Coronary artery (tissue), 2 donors: ENCODE measurements at places on chromosomes 13 and 19.

DNA sequence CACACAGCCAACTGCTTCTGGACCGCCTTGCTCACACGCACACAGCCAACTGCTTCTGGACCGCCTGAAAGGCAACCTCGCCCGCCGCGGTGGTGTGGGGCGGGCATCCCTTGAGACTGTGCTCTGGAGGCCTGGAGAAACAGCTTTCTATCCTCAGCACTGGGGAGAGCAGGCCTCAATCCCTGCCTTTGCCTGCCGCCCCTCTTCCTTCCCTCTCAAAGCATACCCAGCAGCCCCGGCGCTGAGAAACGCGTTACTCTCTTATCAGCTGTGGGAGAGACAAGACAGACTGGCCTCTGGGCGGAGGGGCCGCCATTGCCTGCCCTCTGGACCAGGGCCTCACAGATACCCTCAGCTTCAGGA is 2.9 kb downstream of the LIPE start:
- no peak for DNase-seq

DNA sequence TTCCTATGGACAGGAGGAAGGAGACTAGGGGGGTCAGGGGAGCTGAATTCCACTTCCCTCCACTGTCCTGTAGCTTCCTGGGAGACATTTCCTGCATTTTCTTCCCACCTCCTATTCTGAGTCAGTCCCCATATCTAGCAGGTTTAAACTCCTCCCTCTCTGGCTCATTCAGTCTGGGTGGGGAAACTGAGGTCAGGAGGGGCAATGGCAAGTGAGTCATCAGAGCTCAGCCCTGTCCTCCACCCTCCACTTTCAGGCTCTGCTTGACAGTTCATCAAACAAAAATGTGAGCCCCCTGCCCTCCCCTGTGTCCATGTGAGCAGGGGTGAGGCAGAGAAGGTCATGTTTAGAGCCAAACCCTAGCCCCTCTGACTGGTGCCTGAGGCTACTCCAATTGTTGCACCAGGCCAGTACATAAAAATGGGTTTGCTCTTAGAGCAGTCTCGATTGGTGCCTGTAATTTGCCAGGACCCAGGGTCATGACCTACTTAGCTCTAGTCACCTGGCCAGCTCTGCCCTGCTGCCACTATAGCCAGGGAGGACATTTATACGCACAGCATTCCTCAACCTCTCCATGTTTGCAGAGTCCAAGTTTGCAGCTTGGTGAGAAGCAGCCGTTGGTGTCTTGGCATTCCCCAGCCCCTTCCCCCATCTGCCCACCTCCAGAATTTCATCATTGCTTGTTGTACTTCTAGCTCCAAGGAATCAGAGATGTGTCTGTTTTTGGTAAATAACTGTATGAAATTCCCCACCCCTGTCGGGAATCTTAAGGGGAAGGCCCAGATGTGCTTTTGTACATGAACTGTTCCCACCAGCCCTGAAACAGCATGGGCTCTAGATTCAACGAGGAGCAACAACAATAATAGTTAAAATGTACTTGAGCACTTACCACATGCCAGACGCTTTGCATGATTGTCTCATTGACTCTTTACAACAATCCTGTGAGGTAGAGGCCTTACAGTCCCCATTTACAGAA is 20.7 kb downstream of the SAMD4B start:
- DNase-seq = no peak

DNA sequence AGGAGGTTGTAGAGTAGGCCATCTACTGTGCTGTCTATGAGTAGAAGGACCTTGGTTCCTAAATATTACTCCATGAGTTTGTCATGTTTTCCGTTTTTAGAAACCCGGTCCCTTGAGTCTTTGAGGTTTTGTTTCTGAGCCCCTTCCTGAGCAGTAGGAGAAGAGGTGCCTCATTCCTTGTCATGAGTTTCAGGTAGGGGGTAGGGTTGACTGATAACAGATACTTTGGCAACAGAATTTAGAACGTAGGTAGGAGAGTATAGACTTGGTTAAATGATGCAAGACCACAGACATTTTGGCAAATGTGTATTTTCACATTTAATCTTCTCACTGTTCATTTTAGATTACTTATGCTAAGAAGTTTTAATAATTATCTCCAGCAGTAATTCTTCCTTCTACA is 24.6 kb downstream of the LMO7 start:
- no peak for DNase-seq

DNA sequence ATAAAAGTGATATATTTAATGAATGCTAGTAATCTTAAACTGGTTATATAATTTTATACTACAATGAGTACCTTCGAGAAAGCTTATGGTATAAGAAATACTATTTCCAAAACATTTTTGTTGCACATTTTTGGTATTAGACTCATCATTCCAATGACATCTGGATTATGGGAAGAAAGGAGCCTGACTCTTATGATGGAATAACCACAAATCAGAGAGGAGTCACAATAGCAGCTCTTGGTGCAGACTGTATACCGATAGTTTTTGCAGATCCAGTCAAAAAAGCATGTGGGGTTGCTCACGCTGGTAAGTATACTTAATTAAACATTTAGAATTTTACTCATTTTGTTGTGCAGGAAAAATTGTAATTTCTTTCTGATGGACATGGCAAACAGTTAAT is 3.9 kb downstream of the LACC1 start:
- no peak for DNase-seq

DNA sequence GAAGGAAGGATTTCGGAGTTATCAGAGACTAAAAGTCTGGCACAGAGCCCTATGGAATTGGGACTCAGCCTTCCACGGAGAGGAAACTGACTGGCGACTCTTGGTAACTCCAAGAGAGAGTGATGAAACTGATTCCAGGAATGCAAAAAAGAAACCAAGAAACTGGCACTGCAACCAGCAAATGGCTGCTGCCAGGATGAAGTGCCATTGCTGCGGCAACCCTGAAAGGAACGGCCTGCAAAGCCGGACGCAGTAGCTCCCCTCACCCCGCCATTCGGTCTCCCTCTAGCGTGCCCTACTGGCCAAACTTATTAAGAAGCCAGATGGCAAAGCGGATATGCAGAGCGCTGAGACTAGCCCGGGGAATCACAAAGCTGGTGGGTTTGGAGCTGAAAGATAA is 236.0 kb downstream of the PCDH9 start:
- peak; percentile 78 for DNase-seq

DNA sequence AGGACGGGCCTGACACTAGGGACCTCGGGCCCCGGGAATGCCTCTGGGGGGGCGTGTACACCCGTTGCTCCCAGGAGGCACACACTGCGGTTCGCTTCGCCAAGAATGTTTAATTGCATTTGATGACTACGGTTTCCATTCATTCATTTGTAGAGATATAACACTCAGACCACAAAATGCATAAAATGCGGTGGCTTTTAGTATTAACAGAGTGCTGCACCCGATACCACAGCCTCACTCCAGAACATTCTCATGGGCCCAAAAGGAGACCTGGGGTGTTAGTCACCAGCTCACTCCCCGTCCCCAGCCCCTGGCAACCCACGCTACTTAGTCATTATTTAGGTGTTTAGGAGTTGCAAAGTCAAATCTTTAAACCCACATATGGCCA is 21.8 kb downstream of the HCN2 start:
- no peak for DNase-seq

DNA sequence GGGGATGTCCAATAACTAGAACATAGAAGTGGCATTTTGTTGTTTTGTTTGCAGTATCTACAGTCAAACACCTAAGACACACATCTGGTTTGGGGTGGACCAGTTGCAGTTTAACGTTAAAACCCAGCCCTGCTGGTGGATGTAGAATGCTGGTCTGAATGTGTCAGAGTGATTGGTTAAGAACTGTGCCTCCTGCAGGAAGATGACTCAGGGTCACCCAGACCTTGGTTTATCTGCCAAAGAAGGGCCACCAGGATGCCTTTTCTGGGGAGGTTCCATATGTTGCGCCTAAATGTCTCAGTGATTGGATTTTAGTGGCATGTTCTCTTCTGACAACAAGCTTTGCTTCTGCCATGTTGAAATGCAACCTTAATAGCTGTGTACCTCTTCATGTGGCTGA is 23.1 kb downstream of the ZNF536 start:
- no peak for DNase-seq

DNA sequence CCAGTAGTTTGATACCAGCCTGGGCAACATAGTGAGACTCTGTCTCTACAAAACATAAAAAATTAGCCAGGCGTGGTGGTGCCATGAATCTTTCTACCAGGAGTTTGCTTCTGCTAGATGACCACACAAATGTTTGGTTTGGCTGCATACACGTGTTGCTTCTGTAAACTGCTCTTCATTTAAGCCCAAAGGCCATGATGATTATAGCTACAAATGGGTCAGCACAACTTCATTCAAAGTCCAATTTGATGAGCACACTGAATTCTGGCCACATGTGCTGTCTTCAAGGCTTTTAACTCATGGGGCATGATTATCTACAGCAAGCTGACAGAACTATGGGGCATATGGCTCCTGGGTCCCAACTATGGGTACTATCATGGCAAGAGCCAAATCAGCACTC is 46.3 kb upstream of the DCT start:
- DNase-seq = no peak

GRCh38 chr13:96052656-96053002 is 572 bp downstream of the UGGT2 start:
- peak; percentile 83 for DNase-seq

DNA sequence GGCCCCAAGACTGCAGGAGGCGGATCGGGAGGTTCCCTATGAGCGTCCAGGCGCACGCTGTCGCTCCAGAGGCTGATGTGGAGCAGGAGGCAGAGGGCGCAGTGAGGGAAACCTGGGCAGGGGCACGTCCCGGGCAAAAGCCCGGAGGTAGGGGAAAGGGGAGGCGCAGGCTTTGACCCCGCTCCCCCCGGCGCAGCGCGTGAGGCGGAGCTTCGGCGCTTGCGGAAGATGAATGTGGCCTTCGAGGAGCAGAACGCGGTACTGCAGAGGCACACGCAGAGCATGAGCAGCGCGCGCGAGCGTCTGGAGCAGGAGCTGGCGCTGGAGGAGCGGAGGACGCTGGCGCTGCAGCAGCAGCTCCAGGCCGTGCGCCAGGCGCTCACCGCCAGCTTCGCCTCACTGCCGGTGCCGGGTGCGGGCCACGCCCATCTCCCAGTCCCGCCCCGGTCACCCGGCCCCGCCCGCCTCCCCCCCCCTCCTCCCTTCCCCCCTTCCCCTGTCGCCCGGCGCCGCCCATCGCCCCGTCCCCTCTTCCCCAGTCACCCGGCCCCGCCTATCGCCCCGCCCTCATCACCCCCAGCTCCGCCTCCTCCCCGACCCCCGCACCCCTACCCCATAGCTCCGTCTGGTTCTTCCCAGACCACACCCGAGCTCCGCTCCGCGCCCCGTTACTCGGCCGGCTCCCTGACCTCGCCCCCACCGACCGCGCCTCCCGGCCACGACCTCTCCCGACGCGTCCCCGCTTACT is 4.1 kb downstream of the HMG20B start:
- DNase-seq = no peak

DNA sequence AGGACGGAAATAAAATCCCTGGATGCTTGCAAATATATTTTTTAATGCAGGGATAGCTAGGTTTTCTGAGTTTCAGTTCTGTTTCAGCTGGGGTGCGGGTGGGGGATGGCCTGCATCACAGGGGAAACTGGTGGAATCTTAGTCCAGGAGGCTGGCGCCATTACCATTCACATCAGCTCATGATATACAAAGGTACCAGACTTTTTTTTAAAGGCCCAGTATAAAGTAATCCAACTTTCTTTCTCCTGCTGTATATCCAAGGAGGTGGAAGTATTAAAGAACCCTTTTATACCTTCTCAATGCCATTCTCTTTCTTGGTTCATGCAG is 343.8 kb downstream of the KCNRG start:
- no peak for DNase-seq

DNA sequence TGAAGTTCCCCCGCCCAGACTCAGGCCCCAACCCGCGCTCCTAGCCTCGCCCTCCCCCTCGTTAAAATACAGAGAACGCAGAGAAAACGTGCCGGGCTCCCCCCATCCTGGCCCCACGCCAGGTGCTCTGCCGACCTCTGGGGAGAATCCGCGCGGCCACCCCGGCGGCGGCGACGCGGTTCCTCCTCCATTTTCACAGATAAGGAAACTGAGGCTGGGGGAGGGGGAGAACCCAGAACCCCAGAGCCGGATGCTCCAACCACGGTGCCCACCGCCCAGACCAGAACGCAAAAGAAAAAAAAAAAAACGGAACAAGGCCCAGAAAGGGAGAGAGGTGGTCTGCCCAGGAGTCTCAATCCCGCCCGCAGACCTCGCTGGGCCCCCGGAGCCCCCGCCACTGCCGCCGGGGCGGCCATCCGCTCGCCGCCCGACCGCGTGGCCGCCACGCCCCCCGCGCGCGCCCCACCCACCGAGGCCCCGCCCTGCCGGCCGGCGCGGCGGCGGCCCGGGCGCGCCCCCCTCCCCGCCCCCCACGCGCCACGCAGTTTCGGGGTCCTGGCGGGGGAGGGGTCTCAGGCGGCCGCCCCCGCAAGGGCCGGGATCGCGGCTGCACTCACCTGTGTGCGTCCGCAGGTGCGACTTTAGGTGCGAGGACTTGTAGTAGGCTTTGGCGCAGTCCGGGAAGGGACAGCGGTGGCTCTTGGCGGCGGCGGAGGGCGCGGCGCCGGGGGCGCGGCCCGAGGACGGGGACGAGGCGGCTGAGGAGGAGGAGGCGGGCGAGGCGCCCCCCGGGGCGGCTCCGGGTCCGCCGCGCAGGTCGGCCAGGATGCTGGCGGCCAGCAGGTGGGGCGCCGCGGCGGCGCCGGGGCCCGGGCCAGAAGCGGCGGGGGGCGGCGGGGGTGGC is 703 bp downstream of the KLF16 start:
- DNase-seq = peak; percentile 79

GRCh38 chr13:76803831-76804230 is 82.4 kb downstream of the KCTD12 start:
- no peak for DNase-seq

GRCh38 chr13:33678084-33678483 is 139.9 kb upstream of the RFC3 start:
- no peak for DNase-seq

DNA sequence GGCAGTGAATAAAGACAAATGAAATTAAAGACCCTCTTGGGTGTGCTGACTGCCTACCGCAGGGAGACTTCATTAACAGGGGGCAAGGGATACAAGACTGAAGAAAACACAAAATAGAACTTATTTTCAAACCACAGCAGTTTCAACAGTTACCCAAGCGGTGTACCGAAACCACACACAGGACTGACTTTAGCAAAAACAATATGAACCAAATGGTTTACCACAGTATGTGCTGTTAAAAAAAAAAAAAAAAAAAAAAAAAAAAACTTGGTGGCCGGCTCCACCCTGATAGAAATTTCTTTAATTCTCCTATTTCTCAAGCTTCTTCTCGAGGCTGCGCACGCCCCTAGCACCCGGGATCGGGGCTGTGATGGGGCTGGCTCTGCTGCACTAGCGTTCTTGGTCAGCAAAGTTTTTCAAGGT is 42.6 kb downstream of the KLF2 start:
- DNase-seq = no peak
